ENCODE measurements at places on chromosomes 3 and 15. TPM values are rescaled to one million over a fixed set of nuclear protein-coding genes. Genes with fewer than 3 reads are reported as not detected.

Gene BSN
- total RNA-seq = 3.0 TPM

Gene GLDN
- total RNA-seq = 0.18 TPM

Gene GANC
- total RNA-seq = 20.6 TPM

Gene PRC1
- 79.1 TPM for total RNA-seq

- H3K4me3 ChIP-seq = no peak overlapping the region
- no peak for DNase-seq
- no peaks in the 10 kb centered on the region for H3K4me1 ChIP-seq
- no peak overlapping the region for H3K27ac ChIP-seq
- H3K36me3 ChIP-seq = peaks cover 7% of the 10 kb centered on the region
These were observed 52.7 kb upstream of the OXTR start for GRCh38 chr3:8822141-8822540.

- peaks cover 24% of the 10 kb centered on the region for H3K36me3 ChIP-seq
- H3K4me3 ChIP-seq = no peak overlapping the region
- no peak for DNase-seq
- H3K4me1 ChIP-seq = peaks cover 4% of the 10 kb centered on the region
- H3K27ac ChIP-seq = peak overlapping the region; percentile 29
- no peaks in the 10 kb centered on the region for H3K27me3 ChIP-seq
These were observed 44.1 kb downstream of the KLHL25 start for GRCh38 chr15:85750319-85751290.

DNA sequence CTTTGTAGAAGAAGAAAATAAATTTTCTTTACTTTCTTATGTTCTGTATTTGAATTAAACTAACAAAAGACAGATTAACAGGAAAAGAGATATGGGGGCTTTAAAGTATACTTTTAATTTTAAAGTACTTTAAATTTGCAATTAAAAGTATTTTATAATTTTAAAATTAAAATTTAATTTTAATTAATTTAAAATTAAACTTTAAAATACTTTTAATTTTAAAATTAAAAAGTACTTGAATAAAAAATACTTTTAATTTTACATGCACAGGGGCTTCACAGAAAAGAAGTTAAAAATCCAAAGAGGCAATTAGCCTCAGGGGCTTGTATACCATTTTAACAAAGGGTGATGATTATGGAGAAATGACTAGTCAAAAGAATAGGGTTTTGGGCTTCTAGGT lies 420.5 kb upstream of the TGFBR2 start:
- H3K4me1 ChIP-seq = no peaks in the 10 kb centered on the region
- H3K4me3 ChIP-seq = no peak overlapping the region
- H3K27me3 ChIP-seq = peaks cover 50% of the 10 kb centered on the region
- H3K36me3 ChIP-seq = no peaks in the 10 kb centered on the region

- no peak for DNase-seq
- peaks cover 10% of the 10 kb centered on the region for H3K4me1 ChIP-seq
- no peaks in the 10 kb centered on the region for H3K27me3 ChIP-seq
- H3K4me3 ChIP-seq = no peak overlapping the region
- H3K27ac ChIP-seq = peak overlapping the region; percentile 65
These were observed 30.2 kb downstream of the FAM174B start for GRCh38 chr15:92625251-92625980.

- no peaks in the 10 kb centered on the region for H3K4me1 ChIP-seq
- DNase-seq = no peak
- H3K36me3 ChIP-seq = no peaks in the 10 kb centered on the region
- no peak overlapping the region for H3K27ac ChIP-seq
- no peak overlapping the region for H3K4me3 ChIP-seq
- no peaks in the 10 kb centered on the region for H3K27me3 ChIP-seq
These were observed 3.7 kb downstream of the MDFIC2 start for GRCh38 chr3:70308760-70309159.

DNA sequence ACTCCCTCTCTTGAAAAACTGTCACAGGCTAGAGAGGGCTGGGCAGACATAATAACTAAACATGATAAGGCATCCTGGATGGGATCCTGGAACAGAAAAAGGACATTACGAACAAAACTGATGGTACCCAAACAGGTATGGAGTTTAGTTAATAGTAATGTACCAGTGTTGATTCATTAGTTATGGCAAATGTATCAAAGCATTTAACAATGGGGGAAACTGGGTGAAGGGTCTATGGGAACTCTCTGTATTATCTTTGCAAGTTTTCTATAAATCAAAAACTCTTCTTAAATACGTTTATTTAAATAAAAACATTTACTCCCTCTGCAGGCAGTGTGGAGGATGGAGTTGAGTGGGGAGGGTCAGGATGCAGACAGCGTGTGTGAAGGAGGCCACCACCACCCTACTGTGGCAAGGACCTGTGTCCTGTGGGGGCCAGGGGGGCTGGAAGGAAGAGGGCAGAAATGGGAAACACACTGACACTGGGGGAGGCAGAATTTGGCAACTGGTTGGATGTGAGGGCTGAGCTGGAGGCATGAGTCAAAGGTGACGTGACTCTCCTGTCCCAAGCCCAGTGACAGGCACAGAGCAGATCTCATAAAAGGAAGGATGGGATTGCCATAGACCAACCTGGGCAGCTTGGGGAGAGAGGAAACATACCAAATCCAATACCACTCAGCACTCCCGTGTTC lies 59.6 kb upstream of the ITGA11 start:
- peaks cover 41% of the 10 kb centered on the region for H3K27me3 ChIP-seq
- no peaks in the 10 kb centered on the region for H3K36me3 ChIP-seq
- H3K4me3 ChIP-seq = no peak overlapping the region
- no peak overlapping the region for H3K27ac ChIP-seq
- peaks cover 6% of the 10 kb centered on the region for H3K4me1 ChIP-seq
